ENCODE measurements at places on chromosomes 2 and 18. TPM values are rescaled to one million over a fixed set of nuclear protein-coding genes. Genes with fewer than 3 reads are reported as not detected.

DNA sequence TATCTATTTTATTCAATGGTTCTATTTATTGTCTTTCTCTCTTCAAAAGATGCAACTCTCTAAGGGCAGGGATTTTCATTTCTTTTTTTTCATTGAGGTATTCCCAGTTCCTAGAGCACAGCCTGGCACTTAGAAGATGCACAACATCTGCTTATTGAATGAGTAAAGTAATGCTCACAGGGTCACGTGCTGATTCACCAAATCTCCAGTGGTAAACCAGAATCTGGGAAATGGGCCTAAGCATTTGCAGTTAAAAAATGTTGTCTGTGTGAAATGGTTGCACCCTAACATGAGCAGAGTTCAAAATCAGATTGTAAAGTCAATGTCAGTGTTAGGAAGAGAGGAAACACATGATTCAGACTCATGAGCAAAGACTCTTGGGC, 15.8 kb downstream of the SLC8A1 start:
- no peak overlapping the region for H3K4me3 ChIP-seq
- H3K27me3 ChIP-seq = no peaks in the 10 kb centered on the region
- no peaks in the 10 kb centered on the region for H3K4me1 ChIP-seq
- no peak overlapping the region for H3K27ac ChIP-seq

GRCh38 chr2:78782196-78782595, 243.3 kb upstream of the REG3G start:
- no peak for DNase-seq
- H3K27ac ChIP-seq = no peak overlapping the region
- H3K36me3 ChIP-seq = no peaks in the 10 kb centered on the region
- no peak overlapping the region for H3K4me3 ChIP-seq
- H3K4me1 ChIP-seq = no peaks in the 10 kb centered on the region

Gene SCN9A
- 0.30 TPM for total RNA-seq

- H3K27ac ChIP-seq = no peak overlapping the region
- DNase-seq = no peak
- no peaks in the 10 kb centered on the region for H3K4me1 ChIP-seq
- H3K4me3 ChIP-seq = no peak overlapping the region
- H3K36me3 ChIP-seq = peaks cover 3% of the 10 kb centered on the region
These were observed 2.4 kb downstream of the FARP2 start for GRCh38 chr2:241358470-241358869.

Gene MBP
- total RNA-seq = 152 TPM

Gene ACVR1C
- 3.6 TPM for total RNA-seq

DNA sequence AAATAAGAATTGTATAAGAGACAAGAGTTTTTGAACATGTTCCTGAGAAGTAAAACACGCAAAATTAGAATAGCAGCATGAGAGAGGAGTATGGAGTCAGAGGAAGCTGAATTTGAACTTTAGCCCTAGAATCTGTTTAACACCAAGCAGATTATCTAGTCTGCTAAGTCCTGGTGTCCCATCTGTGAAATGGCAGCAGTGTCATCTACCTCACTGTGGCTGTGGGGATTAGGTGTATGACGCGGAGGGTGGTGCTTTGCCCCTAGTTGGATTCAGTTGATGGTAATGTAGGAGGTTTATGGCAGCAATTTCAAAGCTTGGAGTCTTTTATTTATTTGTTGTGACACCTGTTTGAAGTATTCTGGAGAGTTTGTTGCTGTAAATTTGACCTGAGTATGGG, 79.2 kb downstream of the ZNF532 start:
- no peak overlapping the region for H3K27ac ChIP-seq
- no peaks in the 10 kb centered on the region for H3K36me3 ChIP-seq
- no peak overlapping the region for H3K4me3 ChIP-seq
- H3K4me1 ChIP-seq = no peaks in the 10 kb centered on the region
- no peaks in the 10 kb centered on the region for H3K27me3 ChIP-seq
- no peak for DNase-seq

Gene NCKAP5
- total RNA-seq = 0.06 TPM

Data from T-cell (primary cell).